Nucleus accumbens (tissue), 56 donors: ENCODE measurements at places on chromosomes 7 and 10.
A peak's percentile ranks its signal among the peaks of the same experiment; 100 is the strongest.

DNA sequence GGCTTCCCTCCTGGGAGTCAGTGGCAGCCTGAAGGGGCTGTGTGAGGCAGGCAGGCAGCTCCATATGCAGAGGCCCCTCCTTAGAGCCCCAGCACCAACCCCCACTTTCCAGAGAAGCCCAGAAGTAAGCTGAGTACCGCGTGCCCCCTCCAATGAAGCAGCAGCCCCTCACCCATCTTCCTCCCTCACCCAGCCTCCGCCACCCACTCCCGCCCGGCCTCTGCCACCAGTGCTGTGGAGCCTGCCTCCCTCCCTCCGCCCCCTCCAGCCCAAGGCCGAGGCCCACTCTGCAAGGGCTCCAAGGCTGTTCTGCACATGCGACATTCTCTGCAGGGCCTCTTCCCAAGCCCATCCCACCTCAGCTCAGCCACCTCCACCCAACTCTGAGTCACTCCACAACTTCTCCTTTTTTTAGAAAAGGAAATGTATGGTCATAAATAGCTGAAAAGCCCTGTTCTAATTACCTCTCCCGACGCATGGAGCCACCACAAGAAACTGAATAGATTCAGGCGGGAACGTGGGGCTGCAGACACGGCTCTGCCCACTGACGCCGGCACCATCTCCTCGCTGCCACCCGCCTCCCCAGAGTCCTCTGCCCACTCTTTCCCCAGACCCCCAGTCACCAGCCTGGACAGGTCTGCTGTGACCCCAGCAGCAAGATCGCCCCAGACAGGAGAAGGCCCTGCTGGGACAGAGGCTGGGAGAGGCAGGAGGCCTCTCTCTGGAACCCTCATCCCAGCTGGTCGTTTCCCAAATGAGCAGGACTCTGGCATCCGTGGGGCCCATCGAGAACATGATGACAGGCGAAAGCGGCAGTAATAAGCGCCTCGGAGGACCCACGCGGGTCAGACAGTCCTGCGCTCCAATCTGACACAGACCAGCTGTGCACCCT lies 213.9 kb downstream of the MAD1L1 start:
- DNase-seq = no peak

DNA sequence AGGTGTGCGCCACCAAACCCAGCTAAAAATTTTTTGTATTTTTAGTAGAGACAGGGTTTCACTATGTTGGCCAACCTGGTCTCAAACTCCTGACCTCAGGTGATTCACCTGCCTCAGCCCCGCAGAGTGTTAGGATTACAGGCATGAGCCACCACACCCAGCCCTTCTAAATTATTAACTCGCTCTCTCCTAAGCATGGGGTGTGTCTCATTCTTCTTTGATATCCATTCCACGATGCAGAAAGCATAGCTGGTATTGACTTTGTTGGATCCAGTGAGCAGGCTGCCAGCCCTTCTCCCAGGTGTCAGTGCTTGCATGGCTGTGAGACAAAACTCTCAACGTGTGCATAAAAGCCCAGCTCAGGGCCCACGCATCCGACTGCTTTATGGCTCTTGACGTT lies 254.1 kb upstream of the PFKP start:
- no peak for DNase-seq

- DNase-seq = no peak
Measured at GRCh38 chr10:95264227-95265051, 26.4 kb downstream of the PDLIM1 start.

DNA sequence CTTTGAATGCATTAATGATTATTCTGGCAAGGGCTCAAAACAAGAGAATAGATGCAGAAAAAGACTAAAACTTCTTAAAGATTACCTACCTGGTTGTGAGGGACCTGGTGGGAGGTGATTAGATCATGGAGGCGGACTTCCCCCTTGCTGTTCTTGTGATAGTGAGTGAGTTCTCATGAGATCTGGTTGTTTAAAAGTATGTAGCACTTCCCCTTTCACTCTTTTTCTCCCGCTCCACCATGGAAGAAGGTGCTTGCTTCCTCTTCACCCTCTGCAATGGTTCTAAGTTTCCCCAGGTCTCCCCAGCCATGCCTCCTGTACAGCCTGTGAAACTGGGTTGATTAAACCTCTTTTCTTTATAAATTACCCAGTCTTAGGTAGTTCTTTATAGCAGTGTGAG lies 226.6 kb downstream of the ARHGAP12 start:
- no peak for DNase-seq

GRCh38 chr7:95915731-95916130 lies 143.4 kb downstream of the DYNC1I1 start:
- DNase-seq = no peak

DNA sequence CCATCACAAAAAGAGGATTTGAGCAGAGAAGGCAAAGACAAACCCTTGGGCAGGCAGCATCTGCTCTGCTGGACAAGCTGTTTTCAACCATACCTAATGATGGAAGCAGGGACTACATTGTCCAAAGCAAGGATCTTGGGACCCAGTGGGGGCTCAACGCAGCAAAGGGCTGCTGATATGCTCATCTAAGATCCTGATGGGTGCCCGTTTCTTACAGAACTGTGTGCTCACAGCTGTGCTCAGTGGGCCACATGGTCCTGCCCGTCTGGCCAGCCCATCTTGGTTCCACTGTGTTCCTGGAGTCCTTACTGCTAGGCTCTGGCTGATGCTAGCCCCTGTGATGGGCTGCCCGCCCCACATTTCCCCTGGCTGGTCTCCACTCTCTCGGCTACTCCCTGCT lies 36.1 kb downstream of the GPRIN2 start:
- DNase-seq = no peak

DNA sequence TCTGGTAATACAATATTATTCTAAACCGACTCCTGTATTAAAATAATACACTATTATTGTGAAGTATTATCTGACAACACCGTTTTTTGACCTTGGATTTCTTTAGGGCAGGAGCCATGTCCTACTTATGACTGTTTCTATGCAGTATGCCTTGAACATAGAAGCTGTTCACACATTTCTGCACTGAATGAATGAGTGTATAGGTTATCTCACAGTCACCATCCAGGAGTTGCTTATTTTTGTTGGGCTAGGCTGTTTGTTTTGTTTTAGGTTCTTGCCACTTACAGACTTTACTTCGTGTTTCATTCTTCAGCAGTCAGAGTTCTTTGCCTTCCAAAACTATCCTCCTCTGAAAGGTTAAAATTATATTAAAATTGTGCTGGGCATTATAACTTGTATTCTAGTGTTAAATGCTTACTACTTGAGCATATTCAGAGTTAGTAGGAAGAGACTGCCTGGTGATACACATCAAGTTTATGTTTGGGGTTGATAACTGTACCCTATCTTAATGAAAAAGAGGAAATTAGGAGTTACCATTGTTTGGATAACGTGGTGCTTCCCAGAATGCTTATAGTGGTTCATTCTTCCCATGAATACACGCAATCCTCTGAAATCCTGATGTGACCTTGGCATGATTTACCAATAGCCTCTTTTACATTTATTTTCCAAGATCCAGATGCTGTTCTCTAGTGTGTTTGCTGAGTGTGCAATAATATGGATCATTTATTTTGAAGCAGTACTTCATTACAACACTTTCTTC lies 1.7 kb downstream of the RALA start:
- DNase-seq = no peak

DNA sequence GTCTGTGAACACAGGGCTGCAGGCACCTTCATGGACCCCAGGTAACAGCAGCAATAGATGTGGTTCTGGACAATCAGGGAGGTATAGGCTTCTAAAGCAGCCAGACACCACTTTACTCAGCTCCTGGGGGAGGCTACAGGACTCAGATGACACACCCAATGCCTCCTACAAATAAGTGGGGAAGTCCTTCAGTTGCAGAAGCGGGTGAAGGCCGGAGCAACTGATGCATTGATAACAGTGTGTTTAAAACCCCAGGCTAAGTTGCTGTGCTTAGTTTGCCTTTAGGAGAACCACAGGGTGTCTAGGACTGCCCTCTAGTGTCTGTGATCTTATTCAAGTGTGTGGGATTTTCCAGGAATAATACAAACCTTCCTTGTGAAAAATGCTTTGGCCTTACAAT lies 5.9 kb upstream of the ITGA8 start:
- DNase-seq = no peak

GRCh38 chr7:76220185-76221057 lies 18.7 kb downstream of the SRRM3 start:
- DNase-seq = peak; percentile 22

GRCh38 chr10:18157881-18158280 lies 17.7 kb downstream of the CACNB2 start:
- no peak for DNase-seq

- no peak for DNase-seq
Measured at GRCh38 chr10:106947643-106948042, 216.9 kb downstream of the SORCS1 start.

GRCh38 chr7:123715198-123715597 lies 33.6 kb downstream of the WASL start:
- DNase-seq = no peak

DNA sequence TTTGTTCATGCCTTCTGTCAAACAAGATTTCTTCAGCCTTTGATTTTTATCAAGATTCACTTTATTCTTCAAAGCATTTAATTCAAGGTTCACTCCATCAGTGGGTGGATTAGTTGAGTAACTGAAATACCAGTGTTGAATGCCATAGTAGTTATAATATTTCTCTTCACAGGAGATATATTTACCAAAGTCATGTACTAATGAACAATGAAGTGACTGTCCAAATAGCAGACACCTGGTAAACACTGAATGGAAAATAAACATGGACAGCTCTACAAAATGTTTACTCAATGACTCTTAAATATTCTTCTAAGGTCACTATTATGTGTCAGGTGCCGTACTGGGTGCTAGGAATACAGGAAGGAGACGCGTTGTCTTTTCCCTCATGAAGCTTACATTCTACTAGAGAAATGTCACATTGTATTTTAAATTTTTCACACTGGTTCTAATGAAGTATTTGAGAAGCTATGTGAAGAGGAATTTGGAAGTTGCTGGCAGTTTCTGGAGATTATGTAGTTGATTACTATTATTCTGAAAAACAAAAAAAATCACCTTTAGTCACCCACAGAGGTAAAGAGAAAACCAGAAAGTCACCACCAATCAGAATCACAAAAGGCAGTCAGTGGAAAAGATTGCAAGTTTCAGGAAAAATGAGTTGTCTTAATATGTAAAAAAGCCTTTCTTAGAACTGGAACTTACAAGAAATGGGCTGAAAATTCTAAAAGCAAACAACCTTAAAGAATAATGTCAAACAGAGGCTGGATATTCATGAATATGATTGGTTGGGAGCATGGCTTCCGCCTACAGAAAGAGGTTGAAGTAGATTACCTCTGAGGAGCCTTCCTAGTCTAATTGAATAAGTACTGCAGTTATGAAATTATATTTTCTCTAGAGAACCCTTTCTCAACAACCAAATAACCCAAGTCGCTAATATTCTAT lies 84.5 kb downstream of the RTKN2 start:
- DNase-seq = no peak

DNA sequence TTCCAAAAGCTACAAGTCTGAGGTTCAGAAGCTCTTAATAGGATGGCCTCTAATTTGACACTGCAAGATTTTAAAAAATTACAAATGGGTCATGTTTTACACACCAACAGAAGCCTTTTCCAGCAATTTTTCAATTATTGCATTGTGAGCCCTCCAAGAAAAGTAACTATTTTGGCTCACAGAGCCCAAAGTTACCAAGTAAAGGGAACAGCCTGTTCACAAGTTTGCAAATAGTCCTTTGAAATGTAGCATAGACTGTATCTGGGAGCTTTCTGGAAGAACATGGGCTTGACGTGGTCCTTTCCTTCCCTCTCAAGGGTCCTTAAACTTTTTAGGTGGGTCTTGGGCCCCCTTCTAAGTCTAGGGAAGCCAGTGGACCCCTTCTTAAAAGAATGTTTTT lies 1.3 kb upstream of the GDF10 start:
- no peak for DNase-seq

DNA sequence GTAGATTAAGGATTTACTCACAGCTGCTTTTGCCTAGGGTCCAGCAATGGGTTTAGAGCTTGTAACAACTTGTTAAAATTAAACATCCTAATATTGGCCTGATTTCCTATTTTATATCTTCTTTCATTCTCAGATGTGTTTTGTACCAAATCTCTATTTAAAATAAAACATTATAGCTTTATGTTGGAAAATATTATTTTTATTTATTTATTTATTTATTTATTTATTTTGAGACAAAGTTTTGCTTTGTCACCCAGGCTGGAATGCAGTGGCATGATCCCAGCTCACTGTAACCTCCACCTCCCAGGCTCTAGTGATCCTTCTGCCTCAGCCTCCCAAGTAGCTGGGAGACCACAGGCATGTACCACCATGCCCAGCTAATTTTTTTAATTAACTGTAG lies 17.9 kb upstream of the PDSS1 start:
- no peak for DNase-seq

DNA sequence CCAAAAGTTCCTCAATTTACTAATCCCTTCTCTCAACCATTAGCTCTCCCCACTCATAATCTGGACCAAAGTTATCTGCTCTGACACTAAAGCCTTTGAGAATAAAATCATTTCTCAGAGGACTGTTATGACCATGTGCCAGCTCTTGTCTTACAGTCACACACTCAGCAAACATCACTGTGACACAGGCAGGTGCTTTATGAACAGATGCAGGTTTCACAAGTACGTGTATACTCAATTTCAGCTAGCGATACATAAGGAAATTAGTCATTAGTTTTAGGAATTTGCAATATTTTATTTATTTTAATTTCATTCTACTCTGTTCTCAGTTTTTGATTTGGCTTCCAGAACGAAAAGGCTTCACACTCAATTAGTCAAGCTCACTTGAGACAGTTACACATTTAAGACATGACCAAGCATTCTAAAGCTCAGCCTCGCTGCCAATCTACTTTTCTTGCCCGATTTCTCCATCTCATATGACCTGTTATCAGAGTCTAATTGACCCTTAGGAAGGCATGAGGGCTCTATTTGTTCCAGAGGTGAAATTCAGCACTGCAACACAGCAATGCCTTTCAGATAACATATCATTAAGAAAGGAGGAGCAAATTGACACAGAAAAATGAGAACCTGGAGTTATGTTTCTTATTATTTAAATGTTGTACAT lies 76.8 kb downstream of the TFEC start:
- DNase-seq = no peak

GRCh38 chr7:155998766-155999630 lies 186.7 kb upstream of the SHH start:
- no peak for DNase-seq

GRCh38 chr7:45161842-45162241 lies 4.3 kb downstream of the RAMP3 start:
- no peak for DNase-seq

GRCh38 chr10:5507649-5508131 lies 8.3 kb upstream of the CALML5 start:
- no peak for DNase-seq

GRCh38 chr10:101782811-101783735 lies at the start of gene NPM3:
TSS of gene NPM3 (minus strand) at chr10:101783446. CDS start at chr10:101783390, 56 bp downstream.
- DNase-seq = peak; percentile 63

- no peak for DNase-seq
Measured at GRCh38 chr7:29300026-29300480, 105.5 kb downstream of the CHN2 start.

DNA sequence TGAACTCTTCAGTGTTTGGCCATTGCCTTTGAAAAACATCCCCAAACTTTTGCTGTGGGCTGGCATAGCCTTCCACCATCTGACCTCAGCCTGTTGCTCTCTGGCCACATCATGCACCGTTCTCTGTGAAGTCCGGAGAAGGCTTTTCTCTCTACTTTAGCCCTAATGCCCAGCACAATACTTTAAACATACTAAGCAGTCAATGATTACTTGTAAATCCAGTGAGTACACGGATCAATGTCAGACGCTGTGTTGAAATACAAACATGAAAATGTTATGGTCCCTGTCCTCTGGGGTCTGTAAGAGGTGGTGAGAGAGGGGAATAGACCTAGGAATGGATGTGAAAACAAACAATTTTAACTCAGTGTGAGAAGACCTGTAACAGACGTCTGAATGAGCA lies 297.9 kb downstream of the PLXDC2 start:
- no peak for DNase-seq
